ENCODE measurements at places on chromosomes 3 and 15. TPM values are rescaled to one million over a fixed set of nuclear protein-coding genes. Genes with fewer than 3 reads are reported as not detected.

GRCh38 chr3:79405183-79405582 is 362.6 kb downstream of the ROBO1 start:
- no peak for DNase-seq

TRH gene
- not detected for total RNA-seq

DNA sequence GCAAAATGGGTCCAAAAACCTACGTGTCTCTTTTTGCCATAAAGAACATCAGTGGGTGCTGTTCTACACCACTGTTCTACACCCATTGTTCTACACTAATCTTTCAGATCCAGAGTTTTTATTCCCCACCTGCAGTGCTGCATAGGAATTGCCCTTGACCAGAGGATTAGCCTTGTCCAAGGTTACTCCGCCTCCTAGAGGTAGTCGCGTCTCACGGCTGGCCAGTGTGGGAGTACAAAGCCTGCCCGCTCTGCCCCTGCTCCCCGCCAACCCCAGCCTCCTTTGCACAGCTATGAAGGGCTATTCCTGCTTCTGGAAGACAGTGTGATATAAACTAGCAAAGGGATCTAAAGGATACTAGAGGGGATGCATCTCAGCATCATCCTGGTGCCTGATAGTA is 222.1 kb upstream of the LMCD1 start:
- no peak for DNase-seq

DNA sequence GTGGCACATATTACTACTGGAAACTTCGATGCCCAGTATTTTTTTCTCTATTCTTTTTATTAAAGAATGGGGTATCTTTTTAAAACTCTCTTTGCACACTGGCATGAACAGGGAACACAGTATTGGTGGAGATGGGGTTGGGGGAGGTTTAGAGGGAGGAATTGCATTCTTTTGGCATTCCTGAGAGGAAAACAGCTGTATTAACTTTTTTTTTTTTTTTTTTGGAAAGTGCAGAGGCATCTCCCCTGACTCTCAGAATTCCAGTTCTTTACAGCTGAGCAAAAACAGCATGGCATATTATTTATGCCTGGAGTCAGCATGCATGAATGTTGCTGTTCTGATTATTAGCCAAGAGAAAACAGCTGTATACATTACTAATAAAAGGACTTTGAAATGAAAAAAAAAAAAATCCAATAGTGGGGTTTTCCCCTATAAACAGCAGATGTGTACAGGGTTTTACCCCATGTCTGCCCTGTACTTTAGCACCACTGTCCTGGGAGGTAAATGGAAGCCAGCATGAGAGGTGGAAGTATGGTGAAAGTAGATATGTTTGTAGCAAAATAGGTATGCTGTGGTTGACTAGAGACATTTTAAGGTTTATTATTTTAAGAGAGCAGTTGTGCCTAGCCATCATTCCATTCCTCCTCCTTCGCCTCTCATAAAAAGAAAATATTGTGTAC is 132.2 kb downstream of the FNDC3B start:
- no peak for DNase-seq

- DNase-seq: no peak
Observed at GRCh38 chr3:122642935-122643334, 37.7 kb upstream of the PARP14 start.

All from activated CD4-positive, alpha-beta memory T cell treated with anti-CD3 and anti-CD28 coated beads for 36 hours (primary cell).